ENCODE measurements at places on chromosomes 6 and 20.

- DNase-seq = no peak
These were observed 169.0 kb upstream of the SCGN start for GRCh38 chr6:25482996-25483395.

- DNase-seq = no peak
These were observed 232.4 kb upstream of the RSPO3 start for GRCh38 chr6:126886106-126886505.

DNA sequence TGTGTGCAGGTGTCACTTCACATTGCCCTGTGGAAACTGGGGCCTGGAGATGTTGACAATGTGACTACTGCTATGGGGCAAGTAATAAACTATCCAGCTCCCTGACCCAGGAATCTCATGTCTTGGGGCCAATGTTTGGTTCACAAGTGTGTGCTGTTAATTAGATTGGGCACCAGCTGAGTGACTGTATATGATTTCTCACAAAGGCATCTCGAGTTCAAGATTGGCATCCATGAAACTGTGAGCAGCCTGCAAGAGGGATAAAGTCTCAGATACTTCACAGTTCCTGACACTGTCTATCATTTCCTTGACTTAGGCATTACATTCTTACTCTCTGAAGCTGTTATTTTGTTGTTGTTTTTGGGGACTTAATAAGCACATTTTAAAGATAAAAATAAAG, 264.0 kb downstream of the PRKN start:
- no peak for DNase-seq

GRCh38 chr6:119233312-119233984, 116.1 kb downstream of the MAN1A1 start:
- no peak for DNase-seq

DNA sequence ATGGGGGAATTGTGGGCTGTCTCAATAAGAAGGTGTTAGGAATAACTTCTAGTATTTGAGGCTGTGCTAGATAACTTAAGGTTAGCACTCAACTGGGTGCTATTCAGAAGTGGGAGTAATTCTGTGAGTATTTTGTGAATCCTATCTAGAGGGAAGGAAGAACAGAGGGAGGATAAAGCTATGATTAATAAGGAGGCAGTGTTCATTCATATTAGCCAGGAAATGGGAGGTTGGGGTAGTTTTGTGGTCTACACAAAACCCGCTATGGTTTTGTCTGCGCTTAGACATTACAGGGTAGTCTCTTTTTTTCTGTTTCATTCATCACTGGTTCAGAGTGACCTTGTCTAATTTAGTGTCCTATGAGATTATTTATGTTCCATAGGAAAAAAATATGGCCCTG, 341.0 kb downstream of the ARHGAP18 start:
- DNase-seq = no peak

DNA sequence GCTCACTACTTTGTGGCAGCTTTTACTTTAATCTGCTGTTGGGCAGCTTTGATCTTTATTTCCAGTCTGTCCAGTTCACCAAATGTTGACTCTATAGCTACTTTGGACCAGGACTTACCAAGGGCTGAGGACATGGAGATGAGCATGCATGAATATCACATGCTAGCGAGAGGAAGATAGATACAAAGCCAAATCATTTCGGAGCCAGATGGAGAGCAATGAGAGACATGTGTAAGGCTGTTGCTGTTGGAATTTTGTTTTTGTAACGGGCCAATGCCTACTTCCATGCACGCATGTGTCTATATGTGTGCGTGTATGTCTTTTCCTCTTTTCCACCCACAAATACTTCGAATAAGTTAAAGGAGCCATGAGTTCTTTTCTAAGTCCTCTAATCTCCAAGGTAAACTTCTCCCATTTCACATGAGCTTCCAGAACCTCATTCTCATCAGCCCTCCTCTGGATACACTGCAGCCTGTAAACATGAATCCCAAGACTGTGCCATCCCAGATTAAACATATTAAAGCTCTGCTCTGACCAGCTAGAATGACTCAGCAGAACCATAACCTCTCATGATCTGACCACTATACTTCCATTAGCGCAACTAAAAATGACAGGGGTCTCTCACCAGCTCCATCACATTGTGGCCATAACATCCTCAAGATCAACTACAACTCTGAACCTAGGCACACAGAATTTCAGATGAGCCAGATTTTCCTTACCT, 160.7 kb downstream of the LRFN2 start:
- DNase-seq = no peak

DNA sequence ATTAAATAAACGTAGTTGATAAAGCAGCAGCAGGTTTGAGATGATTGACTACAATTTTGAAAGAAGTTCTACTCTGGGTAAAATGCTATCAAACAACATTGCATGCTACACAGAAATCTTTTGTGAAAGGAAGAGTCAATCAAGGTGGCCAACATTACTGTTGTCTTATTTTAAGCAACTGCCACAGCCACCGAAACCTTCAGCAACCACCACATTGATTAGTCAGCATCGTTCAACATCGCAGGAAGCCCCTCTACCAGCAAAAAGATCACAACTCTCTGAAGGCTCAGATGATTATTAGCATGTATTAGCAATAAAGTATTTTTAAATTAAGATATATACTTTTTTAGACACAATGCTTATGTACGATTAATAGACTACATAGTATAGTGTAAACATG, 14.0 kb downstream of the PGBD1 start:
- no peak for DNase-seq

- DNase-seq = no peak
These were observed 5.5 kb downstream of the POU3F2 start for GRCh38 chr6:98839781-98840361.

DNA sequence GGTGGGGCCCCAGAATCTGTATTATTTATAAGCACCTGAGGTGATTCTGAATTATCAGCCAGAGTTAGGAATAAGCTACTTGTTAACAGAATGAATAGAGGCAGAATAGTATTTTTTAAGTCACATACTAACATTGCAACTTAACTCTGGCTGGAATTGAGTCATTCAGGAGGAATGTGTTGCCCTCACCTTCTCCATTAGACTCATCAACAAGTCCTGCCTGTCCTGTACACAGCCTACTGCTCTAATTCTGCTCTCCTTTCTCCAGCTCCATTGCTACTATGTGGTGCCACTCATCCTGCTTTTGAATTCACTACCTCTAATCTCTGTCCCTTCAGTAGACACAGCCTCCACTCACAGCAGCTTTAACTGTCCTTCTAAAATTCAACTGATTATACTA, 669.4 kb downstream of the DHX35 start:
- no peak for DNase-seq

DNA sequence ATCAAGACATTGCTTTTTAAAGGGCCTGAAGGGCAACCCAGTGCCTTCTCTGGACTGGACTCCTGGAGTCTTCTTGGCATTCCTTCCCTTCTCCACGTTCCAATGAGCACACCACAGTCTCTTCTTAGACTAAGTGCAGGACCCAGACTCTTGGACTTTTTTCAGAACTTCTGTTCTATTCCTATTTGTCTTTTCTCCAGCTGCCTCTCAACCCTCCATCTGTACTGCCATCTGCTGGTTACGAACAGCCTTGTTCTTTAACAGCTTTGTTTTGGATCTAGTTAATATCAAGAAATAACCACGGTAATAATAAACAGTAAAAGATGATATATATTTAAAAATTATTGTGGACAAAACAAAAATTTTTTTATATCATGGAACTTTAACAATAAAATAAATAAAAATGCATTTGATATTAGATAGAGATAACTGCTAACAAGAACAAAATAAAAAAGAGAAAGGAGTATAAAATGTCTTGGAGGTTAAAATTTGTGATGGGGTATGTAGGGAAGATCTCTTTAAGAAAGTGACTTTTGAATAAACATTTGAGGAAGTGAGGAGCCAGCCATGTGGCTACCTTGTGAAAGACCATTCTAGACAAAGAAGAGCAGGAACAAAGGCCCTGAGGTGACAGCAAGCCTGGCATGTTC, 105.1 kb upstream of the HCRTR2 start:
- DNase-seq = no peak

DNA sequence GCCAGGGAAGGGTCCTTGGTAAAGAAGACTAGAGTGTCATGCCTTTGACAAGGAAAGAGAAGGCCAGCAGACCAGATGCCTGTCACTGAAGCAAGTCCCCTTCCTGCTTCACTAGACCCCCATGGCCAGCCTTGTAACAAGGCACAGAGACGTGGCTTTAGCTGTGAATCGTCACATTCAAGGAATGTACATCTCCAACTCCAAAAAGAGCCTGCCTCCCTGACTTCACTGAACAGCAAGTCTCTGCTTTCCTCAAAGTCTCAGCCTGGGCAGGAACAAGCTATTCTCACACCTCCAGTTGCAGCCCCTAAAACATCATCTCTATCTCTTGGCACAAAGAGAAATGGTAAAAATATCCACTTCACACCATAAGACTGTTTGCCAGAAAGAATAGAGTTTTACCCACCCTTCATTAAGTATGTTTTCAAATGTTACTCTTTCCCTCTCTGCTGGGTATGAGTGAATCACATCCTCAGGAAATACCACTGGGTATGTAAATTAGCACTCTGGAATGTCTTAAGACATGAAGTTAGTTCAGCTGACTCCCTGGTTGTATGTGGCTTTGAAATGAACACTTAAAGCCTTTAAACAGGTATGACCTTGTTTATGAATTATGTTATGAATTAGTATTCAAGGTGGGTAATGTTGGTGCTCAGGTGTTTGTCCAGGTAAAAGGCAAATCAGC, 46.4 kb upstream of the NT5E start:
- no peak for DNase-seq

GRCh38 chr6:24996269-24996836, 60.6 kb upstream of the RIPOR2 start:
- no peak for DNase-seq

GRCh38 chr6:92847988-92848387, 571.4 kb downstream of the EPHA7 start:
- DNase-seq = no peak

- DNase-seq = no peak
These were observed 701.8 kb upstream of the ADGRB3 start for GRCh38 chr6:67933278-67933677.

DNA sequence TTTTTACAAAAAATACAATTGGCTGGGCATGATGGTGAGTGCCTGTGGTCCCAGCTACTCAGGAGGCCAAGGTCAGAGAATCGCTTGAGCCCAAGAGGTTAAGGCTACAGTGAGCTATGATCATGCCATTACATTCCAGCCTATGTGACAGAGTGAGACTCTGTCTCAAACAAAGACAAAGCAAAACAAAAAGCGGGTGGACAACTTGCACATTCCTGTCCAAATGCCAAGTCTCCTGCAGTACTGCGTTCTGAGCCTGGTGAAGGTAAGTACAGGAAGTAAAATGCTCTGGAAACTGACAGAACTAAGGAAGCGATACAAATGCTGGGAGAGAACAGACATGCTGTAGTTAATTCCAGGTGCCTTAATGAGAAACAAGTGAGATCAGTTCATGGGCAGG, 20.4 kb upstream of the TMEM242 start:
- no peak for DNase-seq

- DNase-seq = no peak
These were observed 581.8 kb downstream of the CD109 start for GRCh38 chr6:74277777-74278186.

DNA sequence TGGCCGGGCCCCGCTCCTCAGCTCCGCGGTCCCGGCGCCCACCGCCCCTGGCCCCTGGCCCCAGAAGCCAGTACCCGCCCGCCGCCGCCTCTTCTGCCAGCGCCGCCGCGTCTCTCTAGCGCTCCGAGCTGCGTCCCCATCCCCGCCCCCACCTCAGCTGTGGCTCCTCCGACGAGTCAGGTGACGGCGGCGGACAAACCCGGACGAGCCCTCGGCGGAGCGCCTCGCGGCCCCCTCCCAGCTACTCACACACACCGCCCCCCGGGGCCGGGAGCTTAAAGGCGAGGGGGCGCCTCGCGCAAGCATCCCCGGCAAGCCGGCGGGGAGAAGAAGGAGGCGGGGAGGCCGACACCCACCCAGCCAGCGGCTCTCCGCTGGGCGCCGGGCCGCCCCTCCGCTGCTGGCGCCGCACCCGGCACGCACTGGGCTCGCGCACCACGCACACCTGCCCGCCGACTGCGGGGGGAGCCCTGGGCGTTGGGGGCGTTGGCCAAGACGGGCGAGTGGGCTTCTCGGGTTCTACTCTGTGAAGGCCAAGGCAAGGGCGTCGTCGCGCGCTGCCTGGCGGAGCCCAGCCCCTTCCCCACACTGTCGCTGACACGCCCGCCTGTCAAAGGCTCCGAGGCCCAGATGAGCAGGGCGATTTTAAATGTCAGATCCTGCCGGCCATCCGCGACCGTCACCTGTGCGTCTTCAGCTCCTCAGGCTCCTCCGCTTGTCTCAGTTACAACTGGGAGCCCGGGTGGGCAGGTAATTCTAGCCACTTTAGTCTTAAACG, at the start of gene SNAP91:
TSS of gene SNAP91 (minus strand) at position 132 of the 778 bp plus-strand sequence. CDS start 1,174 bp downstream, outside the sequence.
- peak; percentile 24 for DNase-seq

- DNase-seq = no peak
These were observed 17.2 kb downstream of the CHMP4B start for GRCh38 chr20:33828326-33828844.

GRCh38 chr6:73964241-73964854, 268.3 kb downstream of the CD109 start:
- no peak for DNase-seq

DNA sequence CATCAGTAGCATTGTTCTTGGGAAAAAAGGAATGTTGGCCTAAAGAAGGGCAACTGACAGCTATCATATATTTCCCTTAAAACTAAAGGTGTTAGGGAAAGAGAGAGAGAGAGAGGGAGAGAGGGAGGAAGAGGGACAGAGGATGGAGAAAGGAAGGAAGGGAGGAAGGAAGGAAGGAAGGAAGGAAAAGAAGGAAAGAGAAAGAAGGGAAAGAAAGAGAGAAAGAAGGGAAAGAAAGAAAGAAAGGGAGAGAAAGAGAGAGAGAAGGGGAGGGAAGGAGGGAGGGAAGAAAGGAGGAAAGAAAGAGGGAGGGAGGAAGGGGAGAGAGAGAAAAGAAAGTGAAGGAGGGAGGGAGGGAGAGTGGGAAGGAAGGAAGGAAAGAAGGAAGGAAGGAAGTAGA, 37.7 kb upstream of the ADGRF5 start:
- no peak for DNase-seq

GRCh38 chr6:41578217-41579087, 32.3 kb downstream of the FOXP4 start:
- no peak for DNase-seq

GRCh38 chr6:47344022-47344421, 34.3 kb upstream of the TNFRSF21 start:
- DNase-seq = no peak

DNA sequence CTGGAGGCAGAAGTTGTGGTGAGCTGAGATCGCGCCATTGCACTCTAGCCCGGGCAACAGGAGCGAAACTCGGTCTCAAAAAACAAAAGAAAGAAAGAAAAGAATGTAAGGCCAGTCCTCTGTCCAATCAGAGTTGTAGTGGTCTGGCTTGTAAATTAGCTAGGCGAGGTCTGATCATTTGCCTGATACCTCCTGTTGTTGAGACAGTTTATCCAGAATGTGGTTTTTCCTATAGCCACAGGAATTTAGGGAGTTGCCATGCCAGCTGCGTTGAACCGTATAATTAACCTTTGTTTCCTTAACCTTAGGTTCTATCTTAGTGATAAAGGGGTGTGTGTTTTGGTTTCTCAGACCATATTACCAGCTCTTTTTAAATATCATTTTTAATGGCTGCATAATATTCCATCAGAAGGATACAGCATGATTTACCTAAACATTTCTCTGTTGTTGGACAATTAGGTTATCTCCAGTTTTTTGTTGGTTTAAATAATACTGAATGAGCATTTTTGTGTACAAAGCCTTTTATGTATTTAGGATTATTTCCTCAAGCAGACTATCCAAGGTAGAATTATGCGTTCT, 11.7 kb upstream of the PPARD start:
- DNase-seq = no peak

- no peak for DNase-seq
These were observed 37.3 kb upstream of the PLCG1 start for GRCh38 chr20:41100001-41100480.

GRCh38 chr6:95142661-95143335, 434.5 kb upstream of the MANEA start:
- no peak for DNase-seq

Data from substantia nigra (tissue), 51 donors.